ENCODE measurements at places on chromosomes 3 and 15.
A peak's percentile ranks its signal among the peaks of the same experiment; 100 is the strongest.

- DNase-seq, result no peak
These were observed 97.5 kb upstream of the STAC start for GRCh38 chr3:36282766-36283165.

DNA sequence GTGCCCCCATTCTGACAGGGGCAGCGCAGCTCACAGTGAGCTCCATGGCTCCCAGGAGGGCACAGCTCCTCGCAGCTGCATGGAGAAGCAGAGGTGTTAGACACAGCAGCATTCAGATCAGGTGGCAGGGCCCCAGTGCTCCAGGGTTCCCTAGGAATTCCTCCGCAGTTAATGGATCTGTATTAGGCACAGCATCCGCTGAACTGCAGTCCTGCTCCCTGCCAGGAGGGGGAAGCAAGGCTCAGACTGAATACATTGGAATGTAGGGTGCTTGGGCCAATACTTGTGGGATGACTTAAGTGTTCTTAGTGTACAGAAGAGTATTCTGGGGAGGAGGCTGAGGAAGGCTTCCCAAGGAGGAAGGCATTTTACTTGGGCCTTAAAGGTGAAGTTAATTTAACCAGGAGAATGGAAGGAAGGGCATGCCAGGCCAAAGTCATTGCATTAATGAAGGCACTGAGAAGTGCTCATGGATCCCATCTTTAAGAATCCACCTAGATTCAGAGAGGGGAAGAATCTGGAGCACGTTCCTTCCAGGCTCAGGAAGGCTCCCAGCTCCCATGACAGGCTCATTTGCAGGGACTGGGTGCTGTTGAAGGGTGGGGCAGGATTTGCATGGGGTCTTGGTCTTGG lies 111.6 kb downstream of the RAB11A start:
- no peak for DNase-seq

DNA sequence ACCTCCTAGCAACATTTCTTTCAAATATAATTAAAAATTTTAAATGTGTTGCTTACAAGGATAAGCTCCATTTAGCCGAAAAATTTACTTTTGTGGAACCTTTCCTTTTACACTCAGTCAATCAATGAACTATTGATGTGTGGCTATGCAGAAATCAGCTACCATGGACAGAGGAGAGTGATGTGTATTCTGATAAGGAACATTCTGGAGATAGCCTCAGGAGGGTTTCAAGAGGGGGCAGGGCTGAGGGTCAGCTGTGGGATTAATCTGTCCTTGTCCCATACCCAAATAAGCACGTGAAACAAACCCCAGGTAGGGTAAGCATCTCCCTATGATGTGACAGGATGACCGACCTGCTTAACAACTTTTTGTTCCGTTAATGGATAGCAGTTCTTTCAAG lies 192.6 kb upstream of the PROK2 start:
- no peak for DNase-seq

- DNase-seq, result no peak
These were observed 24.3 kb upstream of the FBXL22 start for GRCh38 chr15:63572749-63573464.

DNA sequence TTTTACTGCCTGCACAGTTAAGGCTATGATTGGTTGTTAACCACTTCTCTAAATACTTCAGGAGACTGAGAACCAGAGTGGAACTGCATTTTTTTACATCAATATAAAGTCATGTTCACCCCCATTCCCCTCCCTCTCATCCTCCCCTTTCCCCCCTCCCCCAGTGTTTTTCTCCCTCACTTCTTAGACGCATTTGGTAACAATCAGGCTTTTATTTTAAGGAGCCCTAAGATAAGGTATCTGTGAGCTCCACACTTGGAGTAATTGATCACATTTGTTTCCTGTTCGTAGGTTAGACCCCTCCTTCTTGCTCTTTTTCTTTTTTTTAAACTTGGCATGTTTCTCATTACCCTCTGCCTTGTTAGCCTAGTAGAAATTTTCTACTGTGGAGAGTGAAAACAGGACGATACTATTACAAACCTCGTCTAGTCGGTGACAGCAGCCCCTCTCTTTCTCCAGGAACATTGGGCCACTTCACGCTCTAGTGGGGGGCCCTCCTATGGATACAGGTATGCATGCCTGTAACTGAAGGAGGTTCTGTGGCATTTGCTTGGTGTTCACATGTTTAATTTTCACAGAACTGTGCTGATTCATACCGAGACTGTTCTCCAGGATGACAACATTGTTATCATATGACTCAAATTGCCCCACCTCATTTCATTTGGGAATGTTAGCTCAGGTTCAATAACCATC lies 314.4 kb downstream of the MECOM start:
- no peak for DNase-seq

DNA sequence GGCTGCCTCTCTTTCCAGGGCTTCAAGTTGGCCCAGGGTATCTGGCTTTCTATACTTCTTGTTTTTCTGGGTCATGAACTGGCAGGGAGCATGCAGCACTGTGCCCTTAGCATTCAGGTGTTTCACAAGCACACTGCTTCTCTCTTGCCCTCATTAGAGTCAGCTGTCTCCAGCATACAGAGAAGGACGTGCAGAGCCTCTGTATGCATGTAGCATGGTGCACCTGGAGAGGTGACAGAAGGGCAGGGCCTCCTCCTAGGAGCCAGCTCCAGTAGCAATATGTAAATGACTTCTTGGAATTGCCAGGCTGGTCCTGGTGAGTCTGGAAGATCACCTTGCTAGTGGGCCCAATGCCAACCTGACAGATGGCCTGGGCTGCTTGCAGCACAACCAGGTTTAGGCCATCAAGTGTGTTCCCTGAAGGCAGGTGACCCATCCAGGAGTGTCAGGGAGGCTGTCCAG lies 44.8 kb upstream of the ATP2C1 start:
- no peak for DNase-seq

GRCh38 chr15:98263787-98264186 lies 303.3 kb downstream of the ARRDC4 start:
- no peak for DNase-seq

- DNase-seq, result no peak
These were observed 111.2 kb downstream of the RAP2B start for GRCh38 chr3:153273217-153273616.

GRCh38 chr3:190526787-190527762 lies 13.2 kb downstream of the IL1RAP start:
- DNase-seq, result no peak

DNA sequence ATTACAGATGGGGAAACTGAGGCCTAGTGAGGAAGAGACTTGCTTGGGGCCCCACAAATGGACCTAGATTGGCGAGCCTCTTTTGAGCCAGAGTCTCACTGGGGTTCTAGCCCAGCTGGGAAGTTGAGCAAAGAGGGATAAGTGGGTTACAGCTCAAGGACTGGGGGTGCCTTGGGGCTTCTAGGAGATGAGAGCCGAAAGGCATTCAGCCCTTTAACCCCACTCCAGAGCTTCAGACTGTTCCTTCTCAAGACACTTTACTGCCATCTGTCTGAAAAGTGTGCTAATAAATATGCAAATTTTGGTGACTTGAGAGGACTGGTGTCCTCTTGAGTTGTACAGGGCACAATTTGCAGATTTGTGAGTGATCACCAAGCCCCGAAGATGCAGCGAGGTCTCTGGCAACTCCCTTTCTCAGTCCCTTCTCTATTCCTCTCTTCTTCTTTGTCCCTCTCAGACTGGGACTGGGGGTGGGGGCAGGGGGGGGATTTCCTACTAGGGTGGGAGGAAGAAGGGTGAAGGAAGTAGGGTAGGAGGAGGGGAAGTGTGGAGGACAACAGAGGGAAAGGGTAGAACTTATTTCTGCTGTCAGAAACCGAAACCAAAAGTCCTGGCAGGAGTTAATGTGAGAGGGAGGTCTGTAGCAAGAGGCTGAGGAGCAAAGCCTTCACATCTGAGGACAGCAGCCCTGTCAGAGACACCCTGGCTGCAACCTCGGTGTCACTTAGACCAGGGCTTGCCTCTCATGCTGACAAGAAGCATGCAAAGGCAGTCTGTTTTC lies 16.2 kb upstream of the ANKDD1A start:
- DNase-seq, result peak; percentile 53

GRCh38 chr3:24582431-24583403 lies 88.1 kb upstream of the THRB start:
- no peak for DNase-seq

GRCh38 chr15:38868326-38869114 lies 303.9 kb upstream of the RASGRP1 start:
- DNase-seq, result no peak

DNA sequence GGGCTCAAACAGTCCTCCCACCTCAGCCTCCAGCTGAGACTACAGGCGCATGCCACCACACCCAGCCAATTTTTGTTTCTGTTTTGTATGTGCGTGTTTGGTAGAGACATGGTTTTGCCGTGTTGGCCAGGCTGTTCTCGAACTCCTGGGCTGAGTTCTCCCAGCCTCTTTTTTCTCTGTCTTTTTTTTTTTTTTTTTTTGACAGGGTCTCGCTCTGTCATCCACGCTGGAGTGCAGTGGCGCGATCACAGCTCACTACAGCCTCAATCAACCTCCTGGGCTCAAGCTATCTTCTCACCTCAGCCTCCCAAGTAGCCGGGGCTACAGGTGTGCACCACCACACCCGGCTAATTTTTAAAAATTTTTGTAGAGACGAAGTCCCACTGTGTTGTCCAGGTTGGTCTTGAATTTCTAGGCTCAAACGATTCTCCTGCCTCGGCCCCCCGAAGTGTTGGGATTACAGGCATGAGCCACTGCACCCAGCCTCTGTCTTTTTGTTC lies 867 bp upstream of the DCAF1 start:
- DNase-seq, result no peak

- DNase-seq, result no peak
These were observed 5.4 kb upstream of the LRRC15 start for GRCh38 chr3:194374935-194375334.

GRCh38 chr15:88911766-88912118 lies 1.4 kb downstream of the MFGE8 start:
- DNase-seq, result no peak

DNA sequence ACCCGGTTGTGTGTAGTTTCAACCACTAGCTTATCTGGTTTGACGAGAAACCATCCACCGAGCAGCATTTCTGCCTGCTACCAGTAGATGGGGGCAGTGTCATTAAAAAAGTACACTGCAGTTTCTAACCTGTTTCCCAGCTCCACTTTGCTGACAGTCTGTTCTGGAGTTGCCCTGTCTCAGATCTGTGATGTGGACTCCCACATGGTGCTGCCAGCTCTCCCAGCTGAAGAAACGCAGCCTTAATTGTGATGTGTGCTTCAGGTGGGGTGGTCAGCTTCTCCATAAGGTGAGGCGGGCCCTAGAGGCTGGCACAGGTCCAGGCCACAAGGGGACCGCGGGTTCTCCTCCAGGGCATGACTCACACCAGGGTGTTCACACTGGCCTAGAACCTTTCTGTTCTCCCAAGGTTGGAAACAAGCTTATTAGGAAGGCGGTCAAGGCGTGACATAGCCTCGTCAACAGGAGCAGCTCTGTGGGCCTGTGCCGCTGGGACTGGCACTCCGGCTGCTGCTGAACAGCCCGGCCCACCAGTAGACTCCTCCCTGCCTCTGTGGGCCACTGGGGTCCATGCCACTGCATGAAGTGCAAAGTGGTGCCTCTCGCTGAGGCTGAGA lies 2.9 kb upstream of the FAM43A start:
- DNase-seq, result no peak

- no peak for DNase-seq
These were observed 2.4 kb upstream of the CORO2B start for GRCh38 chr15:68576235-68576892.

DNA sequence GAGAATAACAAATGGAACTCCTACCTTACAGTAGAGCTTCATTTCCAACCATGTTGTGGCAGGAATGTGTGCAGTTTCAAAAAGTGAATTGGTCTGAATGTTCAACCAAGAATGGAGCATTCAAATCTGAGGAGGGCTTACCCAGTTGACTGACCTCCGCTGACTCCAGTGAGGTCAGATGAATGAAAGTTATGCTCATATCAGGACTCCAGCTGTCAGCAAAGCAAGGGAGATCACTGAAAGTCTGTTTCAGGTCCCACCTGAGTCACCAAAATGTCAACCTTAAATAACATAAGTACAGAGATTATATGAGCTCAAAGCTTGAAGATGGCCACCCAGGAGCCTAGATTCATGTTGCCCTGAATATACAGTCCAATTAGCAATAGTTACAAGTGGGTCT lies 473.5 kb downstream of the RBMS3 start:
- DNase-seq, result no peak

DNA sequence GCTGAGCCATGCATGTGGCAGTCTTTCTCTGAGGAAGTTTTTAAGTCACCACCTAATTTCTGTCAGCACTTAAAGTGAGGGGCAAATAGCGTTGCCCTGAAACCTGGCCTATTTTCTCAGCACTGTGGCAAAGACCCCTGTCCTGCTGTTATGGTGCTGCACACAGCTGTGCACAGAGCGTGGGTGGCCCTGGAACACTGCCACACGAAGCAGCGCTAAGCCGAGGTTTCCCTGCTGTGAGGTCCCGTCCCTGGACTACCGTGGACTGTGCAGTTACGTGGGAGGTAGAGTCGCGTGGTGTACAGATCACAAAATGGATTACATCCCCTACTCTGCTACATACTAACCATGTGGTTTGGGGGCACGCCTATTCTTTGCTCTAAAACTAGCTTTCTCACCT lies 101.6 kb upstream of the NR2E3 start:
- DNase-seq, result no peak

DNA sequence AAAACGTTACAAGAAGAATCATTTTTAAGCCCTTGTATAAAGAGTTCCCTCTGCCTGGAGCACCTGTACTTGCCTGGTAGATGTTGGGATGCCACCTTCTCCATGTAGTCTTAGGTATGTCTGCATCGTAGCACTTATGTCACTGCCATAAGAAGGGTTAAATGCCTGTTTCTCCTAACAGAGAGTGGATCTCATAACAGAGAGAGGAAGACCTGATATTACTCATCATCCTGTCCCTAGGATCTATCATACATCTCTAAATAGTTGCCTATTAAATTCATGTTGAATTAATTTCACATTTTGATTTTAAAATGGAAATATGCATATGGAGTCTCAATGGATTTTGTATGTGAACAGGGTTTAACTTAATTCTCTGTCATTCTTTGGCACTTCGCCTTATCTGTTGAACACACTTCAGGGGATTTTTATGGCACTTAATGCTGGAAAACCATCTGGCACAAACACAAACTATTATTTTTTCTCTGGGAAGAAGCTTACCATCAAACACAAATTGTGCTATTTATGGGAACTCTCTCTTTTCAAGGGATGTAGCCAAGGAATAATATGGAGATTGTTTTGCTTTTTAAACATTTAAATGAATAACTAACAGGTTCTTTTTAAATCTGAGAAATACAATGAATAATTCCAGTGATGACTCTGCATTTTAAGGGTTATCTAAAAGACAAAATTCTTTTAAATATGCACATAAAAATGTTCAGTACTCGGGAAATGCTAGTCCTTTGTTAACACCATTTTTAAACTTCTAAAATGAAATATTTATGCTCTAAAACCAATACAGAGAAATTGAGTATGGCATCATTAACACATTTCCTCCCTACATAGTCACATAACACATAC lies 230.7 kb downstream of the ZNF385D start:
- no peak for DNase-seq

GRCh38 chr15:65906396-65906795 lies 37.1 kb downstream of the RAB11A start:
- DNase-seq, result no peak
